HEK293T (cell line): ENCODE measurements at places on chromosomes 7 and 10.

DNA sequence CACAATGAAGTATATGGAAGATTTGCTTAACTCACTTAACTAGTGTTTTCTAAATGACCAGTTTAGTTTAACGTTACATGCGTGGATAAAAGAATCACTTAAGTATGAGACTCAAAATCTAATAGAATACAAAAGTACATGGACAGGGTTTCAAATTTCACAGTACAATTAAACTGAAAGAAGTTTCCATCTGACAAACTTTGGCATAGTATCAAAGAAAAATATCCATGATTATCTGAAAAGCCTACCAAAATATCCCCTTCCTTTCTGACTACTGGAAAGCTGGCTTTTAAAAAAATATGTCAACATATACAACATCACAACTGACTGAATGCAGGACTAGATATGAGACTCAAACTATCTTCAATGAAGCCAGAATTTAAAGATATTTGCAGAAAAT, 164.8 kb downstream of the ZNF438 start:
- no peak for DNase-seq

- no peak for DNase-seq
Observed at GRCh38 chr10:71750124-71750841, 23.0 kb downstream of the VSIR start.

- no peak for DNase-seq
Observed at GRCh38 chr10:103548581-103549348, 55.3 kb downstream of the NEURL1 start.

DNA sequence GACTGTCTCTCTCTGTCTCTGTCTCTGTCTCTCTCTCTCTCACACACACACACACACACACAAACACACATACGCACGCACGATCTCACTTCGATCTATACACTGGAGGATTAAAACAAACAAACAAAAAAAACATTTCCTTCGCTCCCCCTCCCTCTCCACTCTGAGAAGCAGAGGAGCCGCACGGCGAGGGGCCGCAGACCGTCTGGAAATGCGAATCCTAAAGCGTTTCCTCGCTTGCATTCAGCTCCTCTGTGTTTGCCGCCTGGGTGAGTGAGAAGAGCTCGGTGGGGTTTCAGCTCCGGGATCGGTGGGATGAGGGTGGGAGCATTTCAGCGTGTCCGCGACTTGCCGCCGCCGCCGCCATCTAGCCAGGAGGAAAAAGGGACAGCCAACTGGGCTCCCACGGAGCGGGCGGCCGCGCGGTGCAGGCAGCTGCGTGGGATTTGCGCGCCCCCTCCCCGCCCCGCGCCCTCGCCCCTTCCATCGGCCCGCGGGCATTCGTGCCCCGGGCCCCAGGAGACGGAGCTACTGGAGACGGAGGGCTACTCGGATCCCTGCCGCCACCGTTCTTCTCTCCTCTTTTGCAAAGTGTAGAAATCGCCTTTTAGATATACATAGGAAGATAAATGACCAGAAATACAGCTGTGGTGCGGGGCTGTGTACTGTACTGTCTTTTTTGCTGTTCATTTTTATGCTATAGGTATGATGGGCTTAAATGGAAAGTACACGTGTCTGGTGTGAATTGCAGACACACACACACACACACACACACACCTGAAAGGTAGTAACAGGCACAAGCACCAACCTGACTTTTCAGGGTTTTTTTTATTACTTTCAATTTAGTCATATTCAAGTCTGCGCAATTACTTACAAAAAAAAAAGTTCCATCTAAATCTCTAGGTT, 581 bp downstream of the PTPRZ1 start:
- peak; percentile 31 for DNase-seq

- DNase-seq, result peak; percentile 57
Observed at GRCh38 chr10:19815731-19816410, 361 bp upstream of the PLXDC2 start.

DNA sequence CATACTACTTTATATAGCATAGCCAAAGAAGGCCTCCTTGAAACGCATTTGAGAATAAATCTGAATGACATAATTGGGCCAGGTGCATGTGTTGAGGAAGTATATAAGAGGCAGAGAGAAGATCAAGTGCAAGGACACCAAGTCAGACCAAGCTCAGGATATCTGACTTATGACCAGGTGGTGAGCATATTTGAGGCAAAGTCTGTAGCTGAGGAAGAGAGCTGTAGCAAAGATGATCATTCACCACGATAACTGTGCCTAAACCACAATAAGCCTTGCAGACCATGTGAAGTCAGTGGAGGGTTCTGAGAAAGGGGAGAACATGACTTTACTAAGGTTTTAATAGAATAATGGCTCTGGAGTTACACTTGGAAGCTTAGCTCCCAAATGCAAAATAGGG, 292.3 kb downstream of the SORCS1 start:
- no peak for DNase-seq

GRCh38 chr7:72153132-72153512, 259.0 kb downstream of the CALN1 start:
- no peak for DNase-seq

DNA sequence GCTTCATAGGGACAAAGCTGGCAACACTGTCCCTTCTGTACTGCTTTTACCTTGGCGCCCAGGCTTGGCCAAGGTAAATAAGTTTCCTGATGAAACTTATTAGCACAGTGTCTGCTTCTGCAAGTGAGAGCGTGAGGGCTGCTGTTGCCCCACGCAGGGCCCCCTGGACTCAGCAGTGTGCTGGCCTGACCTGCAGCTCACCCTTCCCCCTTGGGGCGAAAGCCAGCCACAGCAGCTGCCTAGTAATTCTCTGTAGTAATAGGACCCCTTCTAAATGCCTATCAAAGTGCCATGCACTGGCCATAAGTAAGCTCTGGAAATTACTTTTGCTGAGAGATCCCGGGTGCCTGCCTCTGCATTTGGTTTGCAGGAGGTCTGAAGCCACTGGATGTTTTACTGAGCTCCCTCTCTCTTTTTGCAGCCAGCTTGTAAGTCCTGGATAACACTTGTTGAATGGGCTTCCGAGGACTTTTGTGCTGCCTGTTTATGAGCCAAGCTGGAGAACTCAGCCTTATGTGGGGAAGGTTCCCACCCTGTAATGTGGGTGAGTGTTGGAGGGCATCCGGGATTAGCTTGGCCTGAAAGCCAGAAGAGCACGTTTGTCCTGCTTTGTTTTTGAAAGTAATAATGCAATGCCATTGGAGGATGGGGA, 293.9 kb downstream of the C7orf25 start:
- DNase-seq, result no peak

- DNase-seq, result no peak
Observed at GRCh38 chr7:148192491-148192890, 398.1 kb upstream of the C7orf33 start.

DNA sequence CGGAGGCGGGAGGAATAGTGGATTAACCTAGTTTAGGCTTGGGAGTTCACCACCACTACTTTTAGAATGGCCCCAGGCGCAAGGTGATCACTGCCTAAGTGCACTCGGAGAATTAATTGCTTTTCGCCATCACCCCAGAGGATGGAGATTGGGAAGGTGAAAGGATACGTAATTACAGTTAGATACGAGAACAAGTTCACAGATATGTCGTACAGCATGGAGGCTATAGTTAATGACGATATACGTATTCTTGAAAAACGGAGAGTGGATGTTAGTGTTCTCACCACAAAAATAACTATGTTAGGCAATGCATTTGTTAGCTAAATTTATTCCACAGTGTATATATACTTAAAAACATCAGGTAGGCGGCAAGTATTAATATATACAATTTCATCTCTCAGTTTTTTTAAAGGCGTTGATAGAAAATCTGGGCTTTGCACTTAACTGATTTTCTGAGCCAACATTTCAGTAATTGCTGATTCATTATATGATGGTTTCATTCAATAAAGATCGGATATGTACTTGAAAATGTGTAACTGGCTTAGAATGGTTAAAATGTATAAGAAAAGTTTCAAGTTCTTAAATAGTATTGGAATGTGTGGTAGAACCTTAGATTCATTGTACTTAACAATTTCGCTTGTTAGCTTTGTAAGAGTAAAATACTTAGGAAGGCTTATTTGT, 683 bp downstream of the CDC123 start:
- DNase-seq, result no peak

DNA sequence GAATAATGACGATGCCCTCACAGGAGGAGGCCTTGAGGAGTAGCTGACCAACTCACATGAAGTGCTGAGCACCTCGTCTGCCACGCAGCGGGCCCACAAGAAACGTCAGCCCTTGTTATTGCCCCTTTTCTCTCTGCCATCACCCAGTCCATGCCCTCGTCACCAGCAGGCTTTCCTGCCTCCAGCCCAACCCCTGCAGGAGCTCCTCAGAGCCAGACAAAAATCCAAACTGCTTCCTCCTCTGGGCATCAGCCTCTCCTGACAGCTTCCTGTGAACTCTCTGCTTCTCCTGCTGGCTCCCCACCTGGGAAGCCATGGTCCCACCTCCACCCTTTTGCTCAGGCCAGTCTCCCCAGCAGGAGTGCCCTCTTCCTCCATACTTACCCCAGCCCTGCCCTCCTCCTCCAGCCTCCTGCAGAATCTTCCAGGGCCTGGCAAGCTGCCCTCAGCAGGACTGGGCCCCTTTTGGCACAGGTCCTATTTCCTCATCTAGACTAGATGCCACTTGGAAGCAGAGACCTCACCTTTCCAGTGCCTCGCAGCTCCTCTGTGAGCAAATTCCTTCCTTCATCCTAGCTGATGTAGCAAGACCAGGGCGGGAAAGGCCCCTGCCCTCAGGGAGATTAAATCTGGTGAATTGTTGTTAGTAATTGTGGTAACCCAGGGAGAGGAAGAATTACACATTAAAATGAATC, 115.1 kb downstream of the C10orf105 start:
- no peak for DNase-seq

GRCh38 chr10:124745673-124746072, 1.5 kb upstream of the FAM53B start:
- no peak for DNase-seq

DNA sequence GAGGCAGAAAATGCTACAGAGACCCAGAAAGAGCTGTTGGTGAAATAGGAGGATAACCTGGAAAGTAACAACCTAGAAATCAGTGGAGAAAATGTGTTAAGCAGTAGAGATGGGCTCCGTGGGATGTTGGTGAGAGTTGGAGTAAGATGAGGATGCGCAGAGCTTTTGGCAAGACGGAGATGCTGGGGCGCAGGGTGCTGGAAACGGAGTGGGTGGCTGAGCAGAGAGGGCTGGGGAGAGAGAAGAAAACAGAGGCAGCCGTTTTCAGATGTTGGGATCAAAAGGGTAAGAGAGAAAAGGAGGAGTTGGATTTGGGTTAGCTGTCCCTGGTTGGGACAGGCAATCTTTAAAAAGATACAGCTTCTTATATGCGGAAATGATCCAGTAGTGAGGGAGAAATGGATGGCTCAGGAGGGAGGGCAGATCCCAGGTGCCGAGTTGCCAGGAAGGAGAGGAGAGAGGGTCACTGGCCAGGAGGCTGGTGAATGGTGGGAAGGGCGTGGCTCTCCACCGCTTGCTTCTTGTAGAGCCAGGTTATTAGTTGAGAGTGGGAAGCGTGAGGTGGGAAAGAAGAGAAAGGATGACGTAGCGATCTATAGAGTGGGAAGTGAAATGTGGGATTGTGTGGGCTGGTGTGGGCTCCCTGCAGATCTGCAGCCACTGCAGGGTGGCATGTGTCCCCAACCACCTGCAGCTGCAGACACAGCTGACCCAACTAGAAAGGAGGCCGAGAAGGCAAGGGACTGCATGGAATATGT, 182.2 kb upstream of the SVIL start:
- no peak for DNase-seq

DNA sequence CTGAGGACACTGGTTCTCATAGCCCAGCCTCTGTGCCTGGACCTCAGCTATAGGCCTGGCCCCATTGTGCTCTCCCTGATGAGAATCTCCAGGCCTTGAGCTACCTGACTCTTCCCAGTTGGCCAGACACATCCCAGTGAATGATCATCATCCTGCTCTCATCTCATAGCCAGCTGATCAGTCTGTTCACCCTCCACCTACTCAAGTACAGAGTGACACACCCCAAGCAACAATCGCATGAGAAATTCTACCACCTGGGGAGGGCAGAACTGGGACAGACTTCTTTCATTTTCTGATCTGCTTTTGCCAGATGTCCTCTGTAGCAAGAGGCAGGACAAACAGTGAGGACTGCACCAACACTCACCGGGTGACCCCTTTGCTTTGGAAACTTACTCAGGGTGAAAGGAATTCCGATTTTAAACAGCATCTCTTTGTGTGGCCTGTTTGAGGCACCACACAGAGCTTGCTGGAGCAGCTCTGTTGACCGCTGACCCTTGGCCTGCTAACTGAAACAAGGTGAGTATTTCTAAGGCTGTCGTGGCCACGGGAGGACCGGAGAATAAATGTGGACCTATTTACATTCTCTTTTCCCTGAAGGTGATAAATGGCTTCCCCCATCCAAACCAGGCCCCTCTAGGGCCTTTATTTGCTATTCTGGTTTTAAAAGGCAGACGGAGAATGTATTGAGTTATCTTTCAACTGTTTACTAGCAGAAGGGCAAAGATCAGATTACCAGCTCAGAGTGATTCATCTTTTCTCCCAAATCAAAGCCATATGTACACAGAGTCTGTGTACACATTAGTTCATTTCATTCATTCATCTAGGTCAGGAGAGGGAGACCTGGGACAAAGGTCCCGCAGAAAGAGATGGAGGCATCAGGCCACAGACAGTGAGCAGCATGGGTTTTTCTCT, 181.4 kb upstream of the TNS3 start:
- DNase-seq, result no peak

DNA sequence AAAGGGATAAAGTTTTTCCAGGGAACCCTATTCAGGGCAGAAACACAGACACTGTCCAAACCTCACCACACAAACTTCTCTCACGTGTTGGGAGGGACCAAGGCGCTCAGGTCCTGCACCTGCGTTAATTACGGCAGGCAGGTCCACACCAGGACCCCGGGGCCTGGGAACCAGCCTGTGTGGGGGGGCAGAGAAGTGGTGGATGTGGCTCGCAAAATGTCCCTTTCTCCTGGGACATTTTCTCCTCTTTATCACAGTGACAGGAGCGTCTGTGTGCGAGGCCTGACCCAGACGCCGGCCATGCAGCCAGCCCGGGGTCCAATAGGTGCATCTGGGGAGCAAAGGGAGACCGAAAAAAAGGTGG, 73.4 kb upstream of the ZNF722 start:
- DNase-seq, result no peak

GRCh38 chr10:12589291-12589690, 239.9 kb downstream of the CAMK1D start:
- DNase-seq, result no peak
